T-helper 1 cell treated with Interleukin-12 subunit alpha and Interleukin-12 subunit beta and Interleukin-4 antibody, amounts not matched to agents 30 ng/mL and 1 ng/mL, for 36 hours (primary cell): ENCODE measurements at places on chromosomes 4 and X. TPM values are rescaled to one million over a fixed set of nuclear protein-coding genes. Genes with fewer than 3 reads are reported as not detected.

Gene BST1
- total RNA-seq: 0.88 and 1.3 TPM in 2 replicates

Gene TLR7
- 0.66 TPM in 2 replicates for total RNA-seq

Gene NUDT10
- 0.12 TPM in 1 of 2 replicates, not detected in the other for total RNA-seq

Gene P2RY4
- total RNA-seq: 0.34 TPM in 1 of 2 replicates, not detected in the other

Gene CISD2
- 44.2 and 45.5 TPM in 2 replicates for total RNA-seq

Gene SRPX
- total RNA-seq: not detected in 2 replicates

Gene ELF4
- total RNA-seq: 38.8 and 39.3 TPM in 2 replicates

Gene FAM47A
- total RNA-seq: not detected in 2 replicates

Gene RNF175
- total RNA-seq: not detected in 2 replicates

Gene PPEF2
- total RNA-seq: not detected in 2 replicates

Gene PDZD4
- 0.39 and 0.66 TPM in 2 replicates for total RNA-seq

Gene MRPL1
- total RNA-seq: 25.8 and 30.4 TPM in 2 replicates

Gene PHOX2B
- total RNA-seq: not detected in 2 replicates

Gene FAT4
- total RNA-seq: not detected in 2 replicates

Gene CFAP99
- total RNA-seq: not detected in 2 replicates

Gene GBA3
- total RNA-seq: not detected in 2 replicates

Gene DCAF4L1
- total RNA-seq: 0.32 TPM in 2 replicates

Gene SLC6A14
- not detected in 2 replicates for total RNA-seq

Gene LARP7
- total RNA-seq: 45.8 and 46.8 TPM in 2 replicates

Gene HTR2C
- not detected in 2 replicates for total RNA-seq

Gene ARHGAP36
- not detected in 2 replicates for total RNA-seq

Gene LRRC66
- total RNA-seq: 0.27 TPM in 2 replicates

Gene HPGDS
- not detected in 2 replicates for total RNA-seq

Gene DCHS2
- not detected in 2 replicates for total RNA-seq

Gene UGT8
- 0.12 TPM in 1 of 2 replicates, not detected in the other for total RNA-seq

Gene QRFPR
- total RNA-seq: not detected in 2 replicates

Gene FHIP1A
- not detected in 2 replicates for total RNA-seq

Gene WDFY3
- 0.56 and 0.95 TPM in 2 replicates for total RNA-seq

Gene CXCL6
- not detected in 2 replicates for total RNA-seq

Gene TEX13C
- total RNA-seq: not detected in 2 replicates

Gene USP17L22
- not detected in 2 replicates for total RNA-seq
